ENCODE measurements at places on chromosomes 5 and 9.

DNA sequence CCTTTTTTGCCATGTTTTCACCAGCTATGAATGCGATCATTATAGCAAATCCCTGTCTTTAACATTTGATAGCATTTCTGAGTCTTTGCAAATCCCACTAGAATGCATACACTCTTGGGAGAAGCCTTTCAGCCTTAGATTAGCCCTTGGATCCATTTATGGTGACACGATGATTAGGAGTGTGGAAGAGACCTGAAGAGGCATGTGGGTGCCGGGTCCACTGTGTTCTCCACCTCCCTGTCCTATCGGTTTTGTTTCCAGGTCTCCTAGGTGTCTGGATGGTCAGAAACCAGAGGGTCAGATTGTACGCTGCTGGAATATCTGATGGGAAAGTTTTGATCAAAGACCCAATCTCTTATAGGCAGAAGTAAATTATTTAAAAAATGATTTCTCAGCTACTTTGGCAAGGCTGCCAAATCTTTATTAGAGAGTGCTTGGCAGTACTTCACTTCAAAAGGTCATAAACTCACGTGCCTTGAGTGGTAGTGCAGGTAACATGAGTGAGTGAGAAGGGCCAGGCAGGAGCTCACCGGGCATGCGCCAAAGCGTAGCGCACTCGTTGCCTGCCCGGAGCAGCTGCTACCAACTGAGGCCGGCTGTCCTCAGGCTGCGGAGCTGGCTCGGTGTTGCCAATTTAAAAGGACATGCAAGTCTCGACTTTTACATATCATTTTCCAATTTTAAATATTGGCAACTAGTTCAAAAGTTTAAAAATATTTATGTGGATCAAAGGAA lies 51.3 kb downstream of the PCSK5 start:
- DNase-seq: no peak

- peak; percentile 32 for DNase-seq
These were observed 378.2 kb downstream of the ACTL7B start for GRCh38 chr9:108477529-108478006.

DNA sequence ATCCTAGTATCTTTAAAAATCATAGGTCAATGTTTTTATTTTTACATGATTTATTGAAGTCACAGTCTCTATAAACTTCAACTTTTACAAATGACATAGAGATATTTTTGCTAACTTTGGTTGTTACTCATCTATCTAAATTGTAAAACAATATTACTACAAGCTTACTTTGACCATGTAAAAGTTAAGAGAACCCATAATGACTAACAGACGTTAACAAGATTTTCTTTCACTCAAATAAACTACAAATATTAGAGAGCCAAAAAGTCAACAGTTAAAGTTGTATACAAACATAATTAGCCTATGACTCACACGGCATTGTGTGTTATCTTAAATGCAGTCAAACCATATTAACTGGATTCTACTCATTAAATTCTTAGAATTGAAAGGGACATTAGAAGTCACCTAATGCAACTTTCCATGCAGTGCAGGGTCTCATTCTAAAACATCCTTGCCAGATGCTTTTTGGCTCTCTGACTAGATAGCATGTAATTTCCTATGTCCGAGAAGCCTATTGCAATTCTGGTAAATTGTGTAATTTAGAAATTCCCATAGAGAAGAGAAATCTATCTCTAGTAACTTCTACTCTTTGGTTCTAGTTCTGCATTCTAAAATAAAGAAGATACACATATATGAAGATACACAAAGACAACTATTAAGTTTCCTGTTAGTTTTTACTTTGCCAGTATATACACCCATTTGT lies 42.2 kb upstream of the UGT3A2 start:
- no peak for DNase-seq

DNA sequence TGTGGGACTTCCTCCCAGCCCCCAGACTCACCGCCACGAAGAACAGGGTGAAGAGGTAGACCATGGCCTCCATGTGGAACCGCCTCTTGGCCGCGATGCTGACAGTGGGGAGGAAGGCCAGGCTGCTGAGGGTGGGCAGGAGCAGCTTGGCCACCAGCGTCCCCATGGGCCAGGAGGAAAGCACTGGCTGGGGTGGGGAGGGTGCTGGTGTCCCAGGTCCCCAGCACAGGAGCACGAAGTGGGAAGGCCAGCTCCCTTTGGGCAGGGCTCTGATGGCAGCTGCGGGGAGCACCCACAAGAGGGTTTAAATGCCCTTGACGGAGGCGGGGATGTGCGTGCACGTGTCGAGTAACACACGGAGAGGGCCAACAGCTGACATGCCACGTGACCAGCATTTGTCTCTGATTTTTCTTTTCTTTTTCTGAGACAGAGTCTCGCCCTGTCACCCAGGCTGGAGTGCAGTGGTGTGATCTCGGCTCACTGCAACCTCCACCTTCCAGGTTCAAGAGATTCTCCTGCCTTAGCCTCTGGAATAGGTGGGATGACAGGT lies at the start of gene MYMK:
TSS of gene MYMK (minus strand) at position 281 of the 550 bp plus-strand sequence. CDS start at position 166, 115 bp downstream.
- no peak for DNase-seq

DNA sequence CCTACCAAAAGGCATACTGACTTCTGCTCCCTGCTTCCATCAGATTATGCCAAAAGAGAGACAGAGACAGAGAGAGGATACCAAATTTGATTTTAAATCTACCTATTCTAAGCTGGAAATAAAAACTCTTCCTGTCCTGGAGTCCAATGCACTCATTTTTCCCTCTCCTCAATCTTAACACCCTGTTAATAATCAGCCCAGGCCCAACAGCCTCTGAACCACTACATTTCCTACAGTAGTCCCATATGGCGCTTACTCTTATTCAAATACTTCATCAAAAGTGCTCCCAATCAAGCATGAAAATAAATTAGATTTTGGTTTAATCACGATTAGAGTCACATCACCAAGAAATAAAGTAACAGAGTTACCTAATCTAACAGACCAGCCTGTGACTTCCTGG lies 152.3 kb downstream of the TSSK1B start:
- DNase-seq: no peak

- DNase-seq: no peak
These were observed 21.1 kb upstream of the TMEM174 start for GRCh38 chr5:73151766-73152410.

- no peak for DNase-seq
These were observed 1.8 kb downstream of the CAVIN4 start for GRCh38 chr9:100579665-100580064.

- no peak for DNase-seq
These were observed 74.7 kb downstream of the PTTG1 start for GRCh38 chr5:160496334-160496733.

DNA sequence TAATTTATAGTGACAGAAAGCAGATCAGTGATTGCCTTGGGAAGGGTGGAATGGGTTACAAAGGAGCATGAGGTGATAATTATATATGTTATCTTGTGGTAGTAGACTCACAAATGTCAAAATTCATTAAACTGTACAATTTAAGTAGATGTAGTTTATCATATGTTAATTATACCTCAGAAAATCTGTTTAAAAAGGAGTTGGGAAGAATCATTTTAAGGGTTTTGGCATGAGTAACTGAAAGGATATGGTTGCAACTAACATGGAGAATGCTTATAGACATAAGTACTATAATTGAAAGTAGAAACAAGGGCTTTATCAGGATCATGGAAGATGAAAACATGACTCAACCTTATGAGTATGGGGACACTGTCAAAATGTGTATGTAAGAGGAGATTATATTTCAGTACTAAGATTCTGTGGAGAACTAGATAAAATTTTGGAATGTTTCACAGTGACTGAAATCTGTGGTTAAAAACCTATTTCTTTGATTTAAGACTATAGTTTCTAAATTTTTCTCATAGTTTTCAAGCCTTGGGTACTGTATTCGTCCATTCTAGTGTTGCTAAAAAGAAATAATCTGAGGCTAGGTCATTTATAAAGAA lies 73.3 kb downstream of the FCHO2 start:
- no peak for DNase-seq

DNA sequence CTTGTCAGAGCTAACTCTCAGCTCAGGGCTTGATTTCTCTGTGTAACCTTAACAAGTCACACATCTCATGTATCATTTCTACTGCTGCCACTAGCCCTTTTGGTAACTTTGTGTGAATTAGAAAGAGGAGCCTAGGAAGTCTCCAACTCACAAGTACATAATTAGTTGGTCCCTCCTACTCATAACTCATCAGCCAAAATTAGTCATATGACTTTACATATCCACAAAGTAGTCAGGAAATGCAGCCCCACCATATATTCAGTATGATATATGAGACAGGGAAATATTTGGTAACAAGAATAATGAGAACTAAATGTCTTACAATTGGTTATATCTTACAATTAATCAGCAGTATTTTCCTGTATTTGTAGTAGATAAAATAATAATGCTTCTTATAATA lies 250.2 kb downstream of the SH3GL2 start:
- DNase-seq: no peak

DNA sequence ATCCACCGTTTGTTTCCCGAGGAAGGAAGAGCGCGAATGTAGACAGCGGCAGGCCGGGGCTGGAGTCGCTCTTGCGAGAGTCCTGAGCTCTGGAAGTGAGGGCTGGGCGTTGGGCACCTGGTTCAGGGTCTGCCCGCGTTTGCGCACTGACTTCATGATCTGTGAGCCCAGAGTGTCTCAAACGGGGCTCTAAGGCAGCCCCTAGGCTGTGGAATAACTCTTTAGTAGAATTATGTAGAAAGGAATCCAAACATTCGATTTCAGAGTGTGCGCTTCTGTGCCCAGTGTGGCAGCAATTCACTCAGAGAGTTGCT lies 478 bp upstream of the GGTA1 start:
- no peak for DNase-seq

- peak; percentile 85 for DNase-seq
These were observed 16.1 kb downstream of the FBP1 start for GRCh38 chr9:94623253-94623652.

DNA sequence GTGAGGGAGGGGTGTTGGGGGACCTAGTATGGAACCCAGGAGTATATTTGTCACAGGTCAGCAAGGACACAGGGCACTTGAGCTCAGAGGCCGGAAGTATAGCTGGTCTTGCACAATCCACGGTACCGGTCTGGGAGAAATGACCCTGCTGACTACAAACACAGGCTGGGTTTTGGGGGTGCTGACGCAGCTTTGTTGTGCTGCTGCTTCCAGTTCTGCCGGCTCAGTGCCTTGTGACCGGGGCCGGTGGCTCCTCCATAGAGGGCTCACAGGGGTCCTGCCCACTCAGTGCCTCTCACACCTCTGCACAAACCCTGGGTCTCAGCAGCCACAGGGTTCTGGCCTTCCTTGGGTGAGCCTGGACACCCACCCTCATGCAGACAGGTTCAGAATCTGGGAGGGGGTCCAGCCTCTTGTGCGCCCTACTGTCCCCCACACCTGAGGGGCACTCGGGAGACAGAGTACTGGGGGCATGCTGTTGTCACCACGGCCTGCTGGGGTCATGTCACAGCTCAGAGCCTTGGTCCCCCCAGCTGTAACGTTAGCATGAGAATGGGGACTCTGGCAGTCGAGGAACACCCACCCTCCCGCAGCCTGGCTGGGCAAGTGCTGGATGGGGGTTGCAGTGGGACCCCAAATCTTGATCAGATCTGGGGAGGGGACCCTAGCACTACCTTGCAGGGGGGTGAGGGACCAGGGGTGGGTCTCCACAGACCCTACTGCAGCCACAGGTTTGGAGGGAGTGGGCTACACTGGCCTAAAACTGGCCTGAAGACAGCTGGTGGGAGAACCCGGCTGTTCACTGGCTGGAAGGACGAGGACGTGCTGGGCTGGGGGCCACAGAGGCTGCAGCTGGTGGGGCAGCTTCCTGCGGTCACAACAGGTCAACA lies 17.7 kb downstream of the NINJ1 start:
- DNase-seq: peak; percentile 84

DNA sequence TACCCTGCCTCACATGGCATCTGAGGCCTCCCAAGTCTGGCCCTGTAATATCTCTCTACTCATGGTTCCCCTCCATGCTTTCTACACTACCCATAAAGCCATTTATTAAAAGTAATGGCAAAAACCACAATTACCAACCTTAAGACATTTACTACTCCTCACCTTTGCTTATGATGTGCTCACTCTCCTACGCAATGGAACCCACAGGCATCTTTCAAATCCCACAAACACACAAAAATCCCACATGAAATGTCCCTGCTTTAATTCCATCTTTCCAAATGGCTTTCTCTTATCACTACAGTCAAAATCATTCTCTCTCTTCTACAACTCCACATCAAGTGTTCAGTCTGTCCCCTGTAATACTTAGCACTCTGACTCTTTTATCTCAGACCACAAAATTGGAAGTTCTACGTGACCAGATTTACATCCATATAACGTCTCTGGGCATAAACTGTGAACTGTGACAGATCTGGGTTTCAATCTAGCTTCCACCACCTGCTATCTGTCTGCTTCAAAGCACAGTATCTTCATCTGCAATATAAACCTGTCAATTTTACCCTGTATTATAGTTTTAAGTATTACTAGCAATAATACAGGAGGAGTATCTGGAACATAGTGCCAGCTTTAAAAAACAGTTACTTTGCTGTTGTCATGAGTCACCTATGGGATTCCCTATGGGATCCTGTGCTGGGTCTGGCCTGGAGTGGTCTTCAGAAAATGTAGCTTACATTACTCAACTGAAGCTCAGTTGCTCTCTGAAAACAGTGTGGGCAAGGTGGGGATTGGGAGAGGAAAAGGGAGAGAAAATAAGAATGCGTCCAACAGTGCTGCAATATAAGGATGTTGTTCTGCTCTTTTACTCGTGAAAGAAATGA lies 137.1 kb upstream of the TRIM32 start:
- DNase-seq: no peak

- no peak for DNase-seq
These were observed 19.4 kb downstream of the ZBTB5 start for GRCh38 chr9:37445832-37446231.

DNA sequence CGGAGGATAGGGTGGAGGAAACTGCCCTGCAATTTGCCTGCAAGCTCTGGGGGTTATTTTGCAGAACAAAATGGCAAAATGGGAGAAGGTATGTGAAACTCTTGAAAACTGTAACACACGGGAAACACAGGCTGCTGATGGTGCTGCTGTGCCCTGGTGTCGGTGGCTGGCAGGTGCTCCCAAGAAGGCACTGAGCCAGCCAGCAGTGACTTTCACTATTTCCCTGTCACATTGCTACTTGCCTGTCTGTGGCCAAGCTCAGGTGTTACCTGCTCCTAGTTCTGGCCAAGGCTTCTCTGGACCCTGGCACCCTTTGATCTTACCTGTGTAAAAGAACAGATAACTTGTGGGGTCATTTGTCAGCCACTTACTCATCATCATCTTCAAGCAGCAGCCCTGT lies 102.2 kb downstream of the CMYA5 start:
- no peak for DNase-seq

GRCh38 chr5:10418654-10419345 lies 22.9 kb upstream of the ROPN1L start:
- DNase-seq: no peak

GRCh38 chr5:67607958-67608357 lies 411.4 kb upstream of the CD180 start:
- no peak for DNase-seq

GRCh38 chr9:15077946-15078729 lies 167.9 kb upstream of the FREM1 start:
- DNase-seq: no peak

- no peak for DNase-seq
These were observed 2.7 kb downstream of the TNC start for GRCh38 chr9:115115117-115115880.

All from HepG2 (cell line).